ENCODE measurements at places on chromosomes 5 and 9.

DNA sequence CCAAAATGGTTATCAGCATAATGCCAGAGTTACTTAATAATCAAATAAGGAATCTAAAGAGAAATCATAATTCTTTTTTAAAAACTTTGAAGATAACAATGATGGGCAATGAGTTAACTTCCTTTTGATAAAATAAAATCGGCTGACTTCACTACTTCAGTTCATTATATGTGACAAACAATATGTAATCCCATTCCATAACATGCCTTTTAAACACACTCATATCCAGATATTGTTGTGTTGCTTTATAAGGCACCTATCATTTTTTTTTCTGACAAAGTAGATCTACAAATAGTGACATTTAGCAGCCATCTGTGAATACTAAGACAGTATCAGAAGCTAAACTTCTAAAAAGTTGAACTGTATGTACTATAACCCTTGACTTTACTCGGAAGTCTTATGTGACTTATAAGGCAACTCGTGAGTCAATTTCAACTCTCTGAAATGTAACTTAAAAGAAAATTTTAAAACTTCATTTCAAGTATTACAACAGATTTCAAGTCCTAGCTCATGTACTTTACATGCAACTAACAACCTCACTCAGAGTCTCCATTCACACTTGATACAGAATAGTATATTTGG lies 7.5 kb downstream of the ADAMTS6 start:
- no peak for DNase-seq

- DNase-seq = no peak
These were observed 288.7 kb downstream of the FANCC start for GRCh38 chr9:95028853-95029219.

GRCh38 chr9:87713988-87714330 lies 12.0 kb upstream of the CTSL start:
- no peak for DNase-seq

GRCh38 chr5:173231996-173232498 lies 3.0 kb downstream of the NKX2-5 start:
- no peak for DNase-seq

DNA sequence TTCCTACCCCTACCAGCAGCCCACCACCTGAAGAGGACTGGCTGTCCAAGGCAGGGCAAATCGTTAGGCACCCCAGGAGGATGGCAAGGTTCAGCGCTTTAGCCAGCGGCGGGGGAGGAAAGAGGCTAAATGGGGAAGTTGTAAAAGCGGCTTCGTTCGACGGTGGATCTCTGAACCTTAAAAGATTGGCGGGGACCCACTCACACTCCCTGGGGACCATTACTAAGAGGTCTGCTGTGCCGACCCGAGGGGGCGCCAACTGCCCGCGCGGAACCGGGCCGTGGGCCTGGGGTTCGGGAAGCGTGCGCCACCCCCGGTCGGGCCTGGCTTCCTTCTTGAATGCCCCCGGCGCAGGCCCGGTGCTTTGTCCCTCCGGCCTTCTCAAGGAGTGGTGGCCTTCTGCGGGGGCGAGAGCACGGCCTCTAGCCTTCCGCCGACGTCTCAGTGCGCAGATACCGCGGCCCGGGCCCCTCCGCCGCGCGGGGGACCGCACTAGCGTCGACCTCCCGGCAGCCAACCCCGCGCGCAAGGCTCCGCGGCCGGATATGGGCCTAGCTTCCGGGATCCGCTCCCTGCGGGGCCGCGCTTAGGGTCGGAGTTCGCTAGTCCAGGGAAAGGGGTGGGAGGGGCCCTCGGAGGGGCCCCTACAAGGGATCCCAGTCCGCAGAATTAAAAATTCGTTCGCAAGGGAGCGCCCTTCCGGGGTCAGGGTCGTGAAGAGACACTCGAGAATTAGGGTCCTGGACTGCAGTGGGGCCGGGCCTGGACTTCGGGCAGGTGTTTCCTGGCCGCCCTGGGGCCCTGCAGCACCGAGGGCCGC lies 10.5 kb downstream of the NR2F1-AS1 start:
- no peak for DNase-seq

DNA sequence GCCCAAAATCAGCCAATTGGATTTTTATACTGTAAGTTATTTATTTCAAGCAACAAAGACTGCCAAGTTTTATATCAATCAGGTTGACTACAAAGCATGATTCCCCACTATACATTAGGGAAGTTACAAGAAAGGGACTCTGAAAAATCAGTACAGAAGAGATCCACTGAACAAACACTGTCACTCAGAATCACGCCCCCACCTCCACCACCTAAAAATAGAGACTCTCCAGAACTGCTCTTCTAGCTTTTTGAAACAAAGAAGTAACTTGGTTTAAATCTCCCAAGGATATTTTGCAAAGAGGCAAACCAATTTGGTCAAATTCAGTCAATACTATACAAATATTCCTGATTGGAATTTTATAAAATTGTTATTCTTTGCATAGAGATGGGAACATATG lies 438.0 kb downstream of the HTR1A start:
- no peak for DNase-seq
